ENCODE measurements at places on chromosomes 16 and 17. TPM values are rescaled to one million over a fixed set of nuclear protein-coding genes. Genes with fewer than 3 reads are reported as not detected.

The MYCBPAP gene
- 2.0 TPM for total RNA-seq

The CHRNE gene
- total RNA-seq, result 0.54 TPM

The TMED6 gene
- total RNA-seq, result not detected

The TEKT5 gene
- total RNA-seq, result 2.1 TPM

The CDH3 gene
- 2.4 TPM for total RNA-seq

The KREMEN2 gene
- total RNA-seq, result not detected

The KANSL1 gene
- 87.1 TPM for total RNA-seq

GRCh38 chr16:11389631-11390565 lies 44.6 kb downstream of the RMI2 start:
- no peaks in the 10 kb centered on the region for H3K4me1 ChIP-seq
- H3K27me3 ChIP-seq, result peaks cover 5% of the 10 kb centered on the region
- no peak for DNase-seq
- no peaks in the 10 kb centered on the region for H3K36me3 ChIP-seq
- no peak overlapping the region for H3K4me3 ChIP-seq
- H3K27ac ChIP-seq, result no peak overlapping the region

GRCh38 chr17:31329221-31329620 lies 7.8 kb upstream of the EVI2A start:
- no peak overlapping the region for H3K4me3 ChIP-seq
- H3K27me3 ChIP-seq, result no peaks in the 10 kb centered on the region
- no peaks in the 10 kb centered on the region for H3K4me1 ChIP-seq
- no peak overlapping the region for H3K27ac ChIP-seq
- DNase-seq, result no peak

DNA sequence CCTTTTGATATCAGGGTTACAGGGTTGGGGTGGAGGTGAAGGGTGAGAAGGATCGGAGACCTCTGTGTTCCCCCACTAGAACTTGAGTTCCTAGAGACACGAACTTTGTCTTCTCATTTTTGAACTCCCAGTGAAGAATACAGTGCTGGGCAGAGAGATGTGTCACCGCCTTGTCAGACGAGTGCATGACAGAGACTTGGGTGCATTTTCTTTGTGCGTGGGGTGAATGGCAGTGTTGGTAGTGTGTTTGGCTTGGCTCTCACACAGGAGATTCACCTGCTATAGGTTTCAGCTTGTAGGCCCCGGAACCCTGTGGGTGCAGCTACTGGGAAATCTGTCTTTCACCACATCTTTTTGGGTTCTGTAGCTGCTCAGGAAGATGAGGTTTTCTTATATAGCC lies 40.0 kb upstream of the CCR7 start:
- no peak for DNase-seq
- H3K4me3 ChIP-seq, result no peak overlapping the region
- H3K27ac ChIP-seq, result no peak overlapping the region
- H3K36me3 ChIP-seq, result no peaks in the 10 kb centered on the region

- H3K27ac ChIP-seq, result no peak overlapping the region
- no peaks in the 10 kb centered on the region for H3K36me3 ChIP-seq
- no peak for DNase-seq
- H3K4me3 ChIP-seq, result no peak overlapping the region
- no peaks in the 10 kb centered on the region for H3K4me1 ChIP-seq
Observed at GRCh38 chr16:47480410-47480809, 19.3 kb downstream of the PHKB start.

GRCh38 chr16:83143788-83144187 lies 517.0 kb downstream of the CDH13 start:
- no peak overlapping the region for H3K4me3 ChIP-seq
- H3K27me3 ChIP-seq, result no peaks in the 10 kb centered on the region
- no peaks in the 10 kb centered on the region for H3K36me3 ChIP-seq
- no peak for DNase-seq
- H3K4me1 ChIP-seq, result no peaks in the 10 kb centered on the region

DNA sequence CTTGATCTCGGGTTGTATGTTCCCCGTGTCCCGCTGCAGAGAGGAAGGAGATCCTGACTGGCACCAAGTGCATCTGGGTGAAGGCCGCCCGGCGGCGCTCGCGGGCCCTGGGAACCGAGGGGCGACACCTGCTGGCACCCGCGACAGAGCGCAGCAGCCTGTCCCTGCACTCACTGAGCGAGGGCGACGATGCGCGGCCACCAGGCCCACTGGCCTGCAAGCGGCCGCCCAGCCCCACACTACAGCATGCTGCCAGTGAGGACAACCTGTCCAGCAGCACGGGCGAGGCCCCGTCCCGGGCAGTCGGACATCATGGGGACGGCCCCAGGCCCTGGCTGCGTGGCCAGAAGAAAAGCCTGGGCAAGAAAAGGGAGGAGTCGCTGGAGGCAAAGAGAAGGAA lies 7.5 kb downstream of the BTBD17 start:
- no peaks in the 10 kb centered on the region for H3K36me3 ChIP-seq
- peaks cover 12% of the 10 kb centered on the region for H3K4me1 ChIP-seq
- no peak overlapping the region for H3K27ac ChIP-seq
- H3K4me3 ChIP-seq, result no peak overlapping the region
- peaks cover 75% of the 10 kb centered on the region for H3K27me3 ChIP-seq

DNA sequence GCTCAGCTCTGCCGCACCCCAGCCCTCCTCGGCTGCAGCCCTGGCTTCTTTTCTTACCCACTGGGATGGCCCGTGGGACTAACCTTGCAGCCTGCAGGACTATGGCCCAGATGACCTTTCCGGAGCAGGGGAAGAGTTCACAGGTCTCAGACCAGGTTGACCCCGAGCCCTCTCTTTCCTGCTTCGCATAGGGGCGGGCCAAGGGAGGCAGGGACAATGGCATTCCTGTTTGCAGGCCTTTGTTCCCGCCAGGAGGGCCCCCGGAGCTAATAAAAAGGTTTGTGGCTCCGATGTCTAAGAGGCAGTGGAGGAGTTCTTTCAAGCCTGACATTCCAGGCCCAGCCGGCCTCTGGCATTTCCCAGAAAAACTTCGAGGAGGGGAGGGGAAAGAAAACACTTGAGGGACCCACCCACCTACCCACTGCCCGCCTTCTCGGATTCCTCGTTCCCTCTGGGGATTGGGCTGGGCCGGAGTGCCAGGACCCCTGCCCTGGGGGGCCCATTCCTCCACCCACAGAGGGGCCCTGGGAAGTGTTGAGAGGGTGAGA lies 5.8 kb upstream of the SOCS3 start:
- no peak for DNase-seq
- H3K4me1 ChIP-seq, result no peaks in the 10 kb centered on the region
- H3K36me3 ChIP-seq, result no peaks in the 10 kb centered on the region
- H3K27me3 ChIP-seq, result no peaks in the 10 kb centered on the region
- H3K27ac ChIP-seq, result peak overlapping the region; percentile 55

GRCh38 chr17:61972311-61972710 lies 44.5 kb upstream of the INTS2 start:
- no peak overlapping the region for H3K27ac ChIP-seq
- H3K36me3 ChIP-seq, result peaks cover 72% of the 10 kb centered on the region
- DNase-seq, result no peak
- no peaks in the 10 kb centered on the region for H3K4me1 ChIP-seq

- H3K36me3 ChIP-seq, result no peaks in the 10 kb centered on the region
- no peaks in the 10 kb centered on the region for H3K27me3 ChIP-seq
- no peaks in the 10 kb centered on the region for H3K4me1 ChIP-seq
- DNase-seq, result peak; percentile 50
Observed at GRCh38 chr16:81837312-81837751, 58.2 kb downstream of the PLCG2 start.

DNA sequence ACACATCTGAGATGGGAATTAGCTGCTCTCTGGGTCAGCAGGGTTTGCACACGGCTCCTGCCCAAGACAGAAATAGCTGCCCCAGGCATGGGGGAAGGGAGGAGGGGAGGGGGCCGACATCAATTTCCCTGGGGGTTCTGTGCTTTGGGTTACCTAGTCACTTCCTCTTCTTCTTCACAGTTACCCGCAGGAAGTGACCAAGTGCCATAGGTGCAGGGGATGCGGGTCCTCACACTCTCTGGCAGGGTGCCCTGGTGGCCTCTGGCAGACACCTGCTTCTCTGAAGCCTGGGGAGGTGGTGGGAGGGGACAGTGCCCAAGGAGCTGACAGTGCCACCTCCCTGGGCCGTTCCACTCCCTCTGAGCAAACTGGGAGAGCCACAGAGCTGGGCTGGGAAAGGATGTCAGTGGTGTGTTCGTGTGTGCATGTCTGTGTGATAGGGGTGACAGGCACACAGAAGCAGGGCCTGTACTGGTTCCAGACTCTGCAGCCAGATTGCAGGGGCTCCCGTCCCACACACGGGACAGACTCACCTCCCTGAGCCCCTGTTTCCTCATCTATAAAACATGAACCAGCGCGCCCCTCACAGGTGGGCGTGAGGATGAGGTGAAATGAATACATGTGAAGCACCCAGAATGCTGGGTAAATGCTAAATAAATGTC lies 18.2 kb downstream of the SCN4A start:
- H3K4me3 ChIP-seq, result no peak overlapping the region
- no peak overlapping the region for H3K27ac ChIP-seq
- H3K27me3 ChIP-seq, result no peaks in the 10 kb centered on the region
- DNase-seq, result no peak
- H3K4me1 ChIP-seq, result no peaks in the 10 kb centered on the region

DNA sequence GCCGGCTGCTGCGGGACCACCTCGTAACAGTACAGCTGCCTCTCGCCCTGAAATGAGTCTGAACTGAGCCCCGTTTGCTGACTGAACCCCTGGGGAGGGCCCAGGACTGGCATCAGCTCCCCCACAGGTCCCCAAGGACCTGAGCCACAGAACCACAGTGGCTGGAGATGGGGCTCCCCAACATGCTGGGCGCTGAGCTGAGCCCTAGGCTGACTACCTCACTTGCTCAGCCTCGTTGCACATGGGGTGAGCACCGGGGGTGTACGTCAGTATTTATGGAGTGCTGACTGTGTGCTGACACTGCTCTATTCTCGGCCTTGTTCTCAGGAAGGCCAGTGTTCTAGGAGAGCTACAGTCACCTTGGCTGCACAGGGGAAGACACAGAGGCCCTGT lies 6.6 kb upstream of the VASN start:
- no peak overlapping the region for H3K4me3 ChIP-seq
- no peaks in the 10 kb centered on the region for H3K36me3 ChIP-seq
- H3K27ac ChIP-seq, result no peak overlapping the region
- no peak for DNase-seq
- no peaks in the 10 kb centered on the region for H3K4me1 ChIP-seq

DNA sequence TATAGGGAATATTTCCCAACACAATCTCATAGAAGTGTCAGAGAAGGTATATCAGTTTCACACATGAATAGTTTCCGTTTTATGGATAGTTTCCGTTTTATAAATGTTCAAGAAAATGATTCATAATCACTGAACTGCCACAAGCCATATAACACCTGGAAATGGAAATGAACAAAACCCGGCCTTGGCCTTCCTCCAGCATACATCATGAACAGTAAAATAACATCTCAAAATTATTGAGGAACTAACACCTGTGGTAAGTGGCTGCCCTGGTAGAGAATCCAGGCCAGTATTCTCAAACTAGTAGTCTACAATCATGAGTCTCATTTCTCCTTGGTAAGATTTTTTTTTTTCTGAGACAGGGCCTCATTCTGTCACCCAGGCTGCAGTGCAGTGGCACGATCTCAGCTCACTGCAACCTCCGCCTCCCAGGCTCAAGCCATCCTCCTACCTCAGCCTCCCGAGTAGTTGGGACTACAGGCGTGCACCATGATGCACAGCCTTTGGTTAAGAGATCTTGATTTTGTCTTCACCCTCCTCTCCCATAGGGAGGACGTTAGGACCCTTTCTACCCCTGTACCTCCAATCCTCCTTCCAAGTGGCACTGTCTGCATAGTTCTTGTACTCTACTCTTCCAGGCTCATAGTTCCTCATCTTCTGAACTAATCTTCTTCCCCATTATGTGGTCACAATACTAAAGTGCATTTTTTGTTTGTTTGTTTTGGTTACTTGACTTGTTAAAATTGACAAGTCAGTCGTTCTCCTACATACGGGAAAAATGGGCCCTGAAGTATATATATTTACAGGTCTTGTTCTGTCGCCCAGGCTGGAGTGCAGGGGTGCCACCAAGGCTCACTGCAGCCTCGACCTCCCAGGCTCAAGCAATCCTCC lies 15.0 kb upstream of the RGS9 start:
- no peak for DNase-seq
- H3K27me3 ChIP-seq, result no peaks in the 10 kb centered on the region

DNA sequence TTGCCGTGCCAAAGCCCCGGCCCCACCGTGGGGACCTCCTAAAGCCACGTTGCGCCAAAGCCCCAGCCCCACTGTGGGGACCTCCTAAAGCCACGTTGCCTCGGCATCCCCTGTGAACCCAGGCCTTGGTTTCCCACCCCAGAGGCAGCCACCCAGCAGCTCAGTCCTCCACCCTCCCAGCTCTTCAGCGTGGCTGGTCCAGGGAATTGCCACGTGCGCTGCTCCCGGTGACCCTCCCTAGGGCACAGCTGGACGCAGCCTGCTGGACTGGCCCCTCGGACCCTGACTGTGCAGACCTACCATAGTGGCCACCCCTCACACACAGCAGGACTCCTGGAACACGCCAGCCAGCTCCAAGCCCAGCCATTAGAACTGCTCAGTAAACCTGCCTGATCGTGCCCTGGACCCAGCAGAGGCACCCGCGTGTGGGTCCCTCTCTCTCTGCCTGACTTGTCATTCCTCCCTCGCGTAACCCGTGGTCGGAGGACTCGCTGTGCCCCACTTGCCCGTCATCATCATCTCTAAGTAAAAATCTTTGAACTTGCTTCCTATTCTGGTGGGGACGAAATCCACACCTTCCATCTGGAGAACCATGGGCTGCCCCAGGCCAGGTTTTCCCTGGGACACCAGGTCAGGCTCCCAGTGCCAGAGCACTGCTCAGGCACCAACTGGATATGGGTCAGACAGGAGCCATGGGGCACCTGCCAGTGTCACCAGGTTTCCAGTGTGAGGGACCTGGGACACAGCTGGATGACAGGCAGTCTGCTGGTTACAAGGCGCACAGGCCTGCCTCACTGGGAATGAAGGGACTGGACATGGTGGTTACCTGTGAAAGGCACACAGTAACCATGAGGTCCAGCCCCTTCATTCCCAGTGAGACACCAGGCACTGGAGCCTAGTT lies 5.6 kb downstream of the CIAO3 start:
- peaks cover 10% of the 10 kb centered on the region for H3K4me1 ChIP-seq
- DNase-seq, result no peak
- H3K27ac ChIP-seq, result no peak overlapping the region
- no peak overlapping the region for H3K4me3 ChIP-seq
- H3K27me3 ChIP-seq, result no peaks in the 10 kb centered on the region
- peaks cover 45% of the 10 kb centered on the region for H3K36me3 ChIP-seq

GRCh38 chr16:28067604-28068379 lies 4.3 kb upstream of the GSG1L start:
- no peaks in the 10 kb centered on the region for H3K36me3 ChIP-seq
- H3K4me1 ChIP-seq, result peaks cover 10% of the 10 kb centered on the region
- H3K27me3 ChIP-seq, result peaks cover 15% of the 10 kb centered on the region
- no peak overlapping the region for H3K4me3 ChIP-seq
- no peak overlapping the region for H3K27ac ChIP-seq
